CD4-positive, alpha-beta T cell treated with Interleukin-10 for 1 hour (primary cell): ENCODE measurements at places on chromosomes 16 and 17.

GRCh38 chr16:8989099-8989878 lies 25.6 kb upstream of the USP7 start:
- no peak for DNase-seq

DNA sequence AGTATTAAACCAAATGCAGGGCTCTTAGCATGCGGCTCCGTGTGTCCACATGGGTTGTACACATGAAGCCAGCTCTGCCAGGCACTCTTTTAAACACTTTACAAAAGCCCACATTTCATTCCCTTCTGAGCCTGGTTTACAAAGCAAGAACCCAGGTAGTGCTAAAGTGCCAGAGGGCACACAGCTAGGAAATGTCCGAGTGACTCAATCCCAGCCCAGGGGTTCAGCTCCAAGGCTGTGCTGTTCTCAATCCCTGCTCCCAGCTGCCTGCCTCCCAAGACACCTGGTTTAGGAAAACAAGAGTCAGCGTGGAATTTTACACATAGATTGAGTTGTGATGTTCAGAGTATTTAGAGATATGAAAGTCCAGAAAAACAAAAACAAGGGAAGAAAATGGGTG lies 13.3 kb upstream of the DCAF7 start:
- DNase-seq = no peak

DNA sequence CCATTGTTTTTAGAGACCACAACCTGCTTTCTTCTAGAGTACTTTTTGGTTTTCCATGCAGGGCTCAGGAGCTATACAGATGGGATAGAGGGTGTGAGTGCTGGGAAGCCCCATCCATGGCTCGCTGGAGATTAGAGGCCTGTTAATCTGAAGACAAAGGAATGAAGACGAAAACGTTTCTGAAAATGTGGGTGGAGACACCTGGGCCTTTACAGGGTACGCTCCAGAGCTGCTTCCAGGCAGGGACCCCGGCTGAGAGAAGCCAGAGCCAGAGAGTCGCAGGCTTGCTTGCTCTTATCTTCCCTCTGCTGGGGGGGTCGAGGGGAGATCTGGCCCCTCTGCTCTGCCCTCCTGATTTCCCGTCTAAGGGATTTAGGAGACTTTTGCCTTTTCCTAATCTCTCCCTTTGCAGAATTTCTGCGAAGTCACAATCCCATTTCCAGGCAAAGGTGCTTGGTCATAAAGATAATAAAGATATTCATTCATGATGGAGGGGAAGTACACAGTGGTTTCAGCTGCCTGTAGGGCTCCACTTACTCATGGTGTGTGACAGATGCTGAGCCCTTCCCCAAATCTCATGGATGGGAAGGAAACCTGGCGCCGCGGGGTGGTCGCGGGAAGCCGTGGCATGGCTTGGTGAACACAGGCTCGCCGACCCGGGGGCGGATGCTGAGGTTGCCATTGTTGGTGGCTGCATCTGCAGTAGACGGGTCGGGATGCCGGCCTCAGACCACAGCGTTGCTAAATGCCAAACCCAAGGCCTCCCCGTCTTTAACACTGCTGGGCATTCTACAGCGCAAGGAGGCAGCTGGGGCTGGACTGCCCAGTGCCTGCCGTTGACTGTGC lies 4.8 kb upstream of the SOCS3 start:
- DNase-seq = no peak

- no peak for DNase-seq
These were observed 1144.4 kb upstream of the GOT2 start for GRCh38 chr16:59878479-59878878.

DNA sequence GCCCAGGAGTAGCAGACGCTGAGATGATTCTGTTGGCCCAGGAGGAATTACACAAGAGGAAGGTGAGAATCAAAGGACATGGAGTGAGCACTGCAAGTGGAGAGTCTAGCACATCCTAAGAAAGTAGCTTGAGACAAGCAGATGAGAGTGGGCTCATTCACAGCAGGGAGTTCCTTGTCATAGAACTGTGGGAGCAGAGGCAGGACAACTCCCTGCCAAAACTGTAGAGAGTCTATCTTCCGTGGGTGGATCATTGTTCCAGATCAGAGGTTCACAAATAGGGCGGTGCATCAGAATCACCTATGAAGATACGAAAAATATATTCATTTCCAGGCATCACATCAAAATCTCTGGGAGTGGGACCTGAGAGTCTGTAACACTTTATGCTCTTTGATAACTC lies 288.9 kb upstream of the C16orf82 start:
- DNase-seq = no peak

DNA sequence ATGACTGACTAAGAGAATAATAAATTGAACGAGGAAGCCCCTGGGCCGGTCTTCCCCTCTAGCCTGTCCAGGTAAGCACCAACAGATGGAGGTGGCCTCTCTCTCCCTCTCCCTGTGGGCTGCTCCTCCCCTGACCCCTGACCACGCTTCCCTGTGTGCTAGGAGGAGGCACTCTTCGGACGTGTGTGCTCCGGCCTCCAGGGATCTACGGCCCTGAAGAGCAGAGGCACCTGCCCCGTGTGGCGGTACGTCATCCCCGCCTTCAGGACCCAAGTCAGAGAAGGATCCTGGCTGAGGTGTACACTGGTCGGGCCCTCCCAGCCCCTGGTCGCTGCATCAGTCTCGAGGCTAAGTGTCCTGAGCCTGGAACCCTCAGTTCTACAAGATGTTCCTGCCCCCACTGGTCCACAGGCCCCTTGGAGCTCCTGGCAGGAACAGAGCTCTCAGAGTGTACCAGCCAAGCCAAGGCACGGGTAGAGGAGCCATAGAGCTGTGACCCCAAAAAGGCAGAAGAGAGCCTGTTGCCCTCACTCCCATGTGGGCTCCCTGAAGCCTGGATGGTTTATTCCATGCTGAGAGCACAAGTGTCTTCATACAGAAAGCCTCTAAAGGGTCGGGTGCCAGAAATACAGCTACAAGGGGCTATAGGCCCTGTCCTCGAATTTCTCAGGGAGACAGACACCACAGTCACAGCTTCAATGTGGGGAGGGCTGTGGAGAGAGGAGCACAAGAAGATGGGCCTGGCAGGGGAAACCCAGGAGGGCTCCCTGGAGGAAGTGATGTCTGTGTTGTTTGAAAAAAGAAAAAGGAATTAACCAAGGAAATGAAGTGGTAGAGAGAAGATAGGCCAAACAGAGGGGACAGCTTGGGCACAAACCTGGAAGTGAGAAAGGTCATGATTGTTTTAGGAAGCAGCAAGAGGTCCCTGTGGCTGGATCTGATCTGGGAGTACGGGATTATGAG lies 15.9 kb downstream of the SDR42E2 start:
- no peak for DNase-seq

DNA sequence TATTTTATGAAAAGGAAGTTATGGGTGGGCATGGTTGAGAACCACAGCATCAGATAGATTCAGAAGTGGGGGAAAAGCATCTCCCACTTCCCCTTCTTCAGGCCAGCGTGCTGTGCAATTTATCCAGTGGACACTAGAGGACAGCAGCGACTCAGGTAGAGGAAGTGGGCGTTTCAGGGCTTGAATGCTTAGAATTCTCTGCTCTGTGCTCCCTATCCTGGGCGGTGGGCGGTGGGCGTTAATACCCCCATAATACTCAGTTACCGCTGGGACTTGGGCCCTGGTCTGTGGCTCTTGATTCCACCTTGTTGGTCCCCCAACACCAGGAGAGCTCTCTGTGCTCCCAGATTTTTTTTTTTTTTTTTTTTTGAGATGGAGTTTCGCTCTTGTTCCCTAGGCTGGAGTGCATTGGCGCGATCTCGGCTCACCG lies 3.7 kb upstream of the LYZL6 start:
- peak; percentile 60 for DNase-seq

DNA sequence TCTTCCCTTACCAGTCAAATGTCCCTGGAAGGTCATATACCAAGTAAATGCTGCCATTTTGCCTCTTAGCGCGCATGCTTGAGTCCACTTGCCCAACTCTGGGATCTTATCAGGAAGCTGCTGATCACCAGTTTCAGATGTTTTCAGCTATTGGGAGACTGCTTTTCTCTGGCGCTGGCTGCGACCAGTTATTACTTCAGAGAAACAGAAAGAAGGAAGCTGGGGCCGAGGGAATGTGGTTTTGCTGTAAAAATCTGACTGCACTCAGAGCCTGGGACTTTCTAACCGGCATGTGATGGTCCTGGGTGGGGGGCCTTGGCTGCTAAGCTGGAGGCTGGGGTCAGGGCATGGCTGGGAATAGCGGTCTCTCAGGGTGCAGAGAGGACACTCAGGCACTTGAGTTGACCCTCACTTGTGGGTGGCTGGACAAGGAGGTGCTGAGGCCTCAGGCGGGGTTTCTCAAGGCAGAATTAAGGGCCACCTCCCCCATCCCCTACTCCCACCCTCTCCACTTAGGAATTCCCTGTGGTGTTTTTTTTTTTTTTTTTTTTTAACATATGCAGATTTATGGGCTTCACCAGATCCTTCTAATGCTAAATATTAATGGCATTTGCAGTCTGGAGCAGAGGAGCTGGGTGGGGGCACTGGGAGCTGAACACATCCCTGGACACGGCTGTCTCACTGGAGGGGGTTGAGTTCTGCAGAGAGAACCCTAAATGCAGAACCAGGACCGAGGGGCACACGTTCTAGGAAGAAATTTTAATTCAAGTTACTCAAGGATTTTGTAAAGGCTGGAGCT lies 145.8 kb downstream of the CYLD start:
- DNase-seq = no peak

DNA sequence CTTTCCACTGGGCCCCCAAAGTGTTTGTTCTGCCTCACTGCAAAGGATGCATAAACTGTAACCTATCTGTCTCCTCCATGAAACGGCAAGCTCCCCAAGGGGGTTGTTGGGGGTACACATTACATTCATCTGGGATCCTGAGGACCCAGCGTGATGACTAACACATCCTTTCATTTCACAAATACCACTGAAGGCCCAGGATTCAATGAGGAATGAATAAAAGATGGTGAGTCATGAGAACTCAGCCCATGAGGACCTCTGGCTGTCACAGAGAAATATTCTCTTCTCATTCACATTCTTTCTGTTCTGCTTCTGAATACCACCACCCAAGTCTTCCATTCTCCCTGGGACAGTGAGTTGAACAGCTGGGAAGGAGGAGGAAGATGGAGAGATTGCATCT lies 149.8 kb downstream of the RBFOX3 start:
- DNase-seq = no peak

- DNase-seq = no peak
These were observed at the start of gene RGS11 for GRCh38 chr16:275786-276232. Gene RGS11, minus strand, starts transcription at chr16:275944. Its CDS starts 33 bp downstream, at chr16:275911.

DNA sequence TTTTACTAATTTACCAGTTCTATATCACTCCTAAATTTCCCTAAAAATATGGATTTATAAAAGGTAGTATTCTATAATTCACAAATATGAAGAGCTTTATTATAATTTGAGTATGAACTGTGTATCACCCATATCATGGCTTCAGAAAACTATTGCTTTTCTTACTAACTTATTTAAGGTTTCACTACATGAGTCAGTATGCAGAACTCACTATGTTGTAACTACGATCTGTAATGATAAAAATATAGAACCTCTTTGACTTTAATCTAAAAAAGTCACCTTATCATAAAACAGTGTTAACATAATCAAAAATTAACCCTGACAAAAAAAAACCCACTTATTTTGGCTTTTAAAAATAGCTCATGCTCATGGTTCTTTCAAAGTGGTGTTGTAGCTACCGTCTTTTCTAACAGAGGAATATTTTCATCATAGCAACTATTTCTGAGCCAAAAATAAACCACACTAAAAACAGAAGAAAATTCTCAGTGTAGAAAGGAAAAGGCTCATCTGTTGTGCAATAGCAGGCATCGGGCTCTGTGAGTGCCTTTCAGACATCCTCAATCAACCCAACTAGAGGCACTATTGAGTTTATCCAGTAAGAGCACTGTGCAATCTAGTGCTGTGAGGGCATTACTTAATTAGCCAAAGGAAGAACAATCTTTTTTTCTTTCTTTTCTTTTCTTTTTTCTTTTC lies 42.1 kb downstream of the ITGAM start:
- DNase-seq = peak; percentile 6

DNA sequence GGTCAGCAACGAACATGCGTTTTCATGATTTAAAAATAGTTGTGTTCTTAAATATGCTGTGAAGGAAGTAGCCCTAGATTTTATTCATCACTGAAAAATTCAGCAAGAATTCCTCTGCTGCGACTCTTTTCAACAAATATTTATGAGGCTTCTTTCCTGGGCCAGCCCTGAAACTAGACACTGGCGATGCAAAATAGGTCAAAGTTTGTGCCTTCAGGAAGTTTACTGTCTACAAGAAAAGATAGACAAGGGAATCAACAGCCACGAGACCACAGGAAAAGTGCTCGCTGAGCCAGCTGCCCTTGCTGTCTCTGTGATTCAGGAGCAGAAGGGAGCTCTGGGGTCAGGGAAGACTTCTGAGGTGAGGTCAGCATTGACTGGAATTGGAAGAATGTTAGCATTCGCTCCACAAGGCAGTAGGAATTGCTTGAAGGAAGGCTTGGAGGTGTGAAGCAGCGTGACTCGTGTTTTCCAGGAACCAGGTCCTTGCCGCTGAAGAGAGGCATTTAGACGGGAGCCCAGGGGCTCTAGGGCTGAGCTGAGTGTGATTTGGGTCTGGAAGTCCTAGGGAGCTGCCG lies 1.9 kb upstream of the RPL26 start:
- DNase-seq = no peak

- DNase-seq = no peak
These were observed 26.2 kb downstream of the ADAMTS18 start for GRCh38 chr16:77408607-77409006.

DNA sequence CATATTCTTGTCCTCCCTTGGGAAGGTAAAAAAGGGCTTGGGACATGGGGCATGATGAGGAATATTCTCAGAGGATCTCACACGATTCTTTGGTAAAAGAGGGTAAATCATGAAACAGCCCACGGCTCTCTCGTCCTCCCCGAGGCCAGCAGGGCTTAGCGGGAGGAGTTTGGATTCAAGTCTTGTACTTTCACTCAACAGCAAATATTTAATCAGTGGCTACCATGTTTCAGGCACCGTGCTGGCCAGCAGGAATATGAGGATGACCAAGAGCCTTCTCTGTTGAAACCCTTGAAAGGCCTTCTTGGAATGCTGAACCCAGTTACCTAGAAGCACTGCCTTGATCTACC lies 8.8 kb downstream of the MAP3K14 start:
- DNase-seq = no peak

- no peak for DNase-seq
These were observed 6.0 kb downstream of the CCDC137 start for GRCh38 chr17:81672504-81672903.

DNA sequence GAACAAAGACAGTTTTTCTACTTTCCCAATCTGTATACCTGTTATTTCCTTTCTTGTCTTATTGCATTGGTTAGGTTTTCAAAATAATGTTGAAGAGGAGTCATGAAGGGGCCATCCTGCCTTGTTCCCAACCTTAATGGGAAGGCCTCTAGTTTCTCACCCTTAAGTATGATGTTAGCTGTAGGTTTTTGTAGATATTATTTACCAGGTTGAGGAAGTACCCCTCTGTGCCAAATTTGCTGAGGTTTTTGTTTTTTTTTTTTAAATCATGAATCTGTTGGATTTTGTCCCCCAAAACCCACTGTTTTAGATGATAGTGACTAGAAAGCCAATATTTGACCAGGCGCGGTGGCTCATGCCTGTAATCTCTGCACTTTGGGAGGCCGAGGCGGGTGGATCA lies 36.4 kb downstream of the VMP1 start:
- no peak for DNase-seq

- DNase-seq = no peak
These were observed 19.3 kb downstream of the ANKFN1 start for GRCh38 chr17:56172517-56172982.
